ENCODE measurements at places on chromosomes 5 and 9. TPM values are rescaled to one million over a fixed set of nuclear protein-coding genes. Genes with fewer than 3 reads are reported as not detected.

DNA sequence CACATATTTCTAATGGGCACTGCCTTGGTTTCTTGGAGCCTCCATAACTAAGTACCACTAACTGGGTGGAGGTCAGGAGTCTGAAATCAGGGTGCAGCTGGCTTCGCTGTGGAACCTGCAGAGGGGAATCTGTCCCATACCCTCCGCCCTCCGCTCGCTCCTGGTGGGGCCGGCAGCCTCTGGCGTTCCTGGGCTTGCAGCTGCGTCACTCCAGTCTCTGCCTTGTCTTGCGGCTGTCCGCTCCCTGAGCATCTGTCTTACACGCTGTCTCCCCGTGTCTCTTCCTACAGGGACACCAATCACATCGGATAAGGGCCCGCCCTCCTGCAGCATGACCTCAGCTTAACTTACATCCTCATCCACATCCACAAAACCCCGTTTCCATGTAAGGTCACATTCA, 45.4 kb downstream of the NTNG2 start:
- DNase-seq, result no peak

DNA sequence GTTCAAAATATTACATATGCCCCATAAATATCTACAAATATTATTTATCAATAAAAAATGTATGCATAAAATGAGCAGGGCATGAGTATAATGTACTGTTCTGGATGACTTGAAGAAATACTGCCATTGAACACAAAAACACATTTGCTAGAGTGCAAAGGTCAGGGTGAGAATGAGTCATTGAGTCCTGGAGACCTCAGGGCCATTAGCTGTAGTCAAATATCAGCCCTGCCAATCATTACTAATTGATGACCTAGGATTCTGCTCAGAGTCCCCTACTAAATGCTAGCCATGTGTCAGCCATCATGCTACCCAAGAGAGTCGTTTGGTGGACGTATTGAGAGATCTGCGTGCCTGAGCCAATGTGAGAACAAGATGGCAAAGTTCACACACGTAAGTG, 80.3 kb upstream of the FAM169A start:
- no peak for DNase-seq

ENC1 gene
- 31.3 TPM for total RNA-seq

INSL4 gene
- 0.81 TPM for total RNA-seq

EMB gene
- total RNA-seq, result not detected

STKLD1 gene
- total RNA-seq, result 0.63 TPM

All from SJSA1 (cell line).